ENCODE measurements at places on chromosomes 13 and 19.

DNA sequence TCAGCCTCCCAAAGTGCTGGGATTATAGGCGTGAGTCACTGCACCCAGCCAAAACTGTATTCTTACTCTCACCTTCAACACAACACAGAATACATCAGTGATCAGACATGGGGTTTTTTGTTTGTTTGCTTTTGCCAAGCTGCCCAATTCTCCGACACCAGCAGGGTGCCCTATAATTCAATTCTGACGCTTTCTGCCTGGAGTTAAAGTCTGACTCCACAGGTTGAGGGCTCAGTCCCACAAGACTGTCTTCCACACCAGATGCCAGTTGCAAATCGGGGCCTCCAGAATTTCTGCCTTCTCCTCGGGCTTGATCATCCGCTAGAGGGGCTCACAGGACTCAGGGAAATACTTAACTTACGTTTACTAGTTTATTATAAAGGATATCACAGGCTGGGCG, 22.1 kb downstream of the FBN3 start:
- no peak for DNase-seq

DNA sequence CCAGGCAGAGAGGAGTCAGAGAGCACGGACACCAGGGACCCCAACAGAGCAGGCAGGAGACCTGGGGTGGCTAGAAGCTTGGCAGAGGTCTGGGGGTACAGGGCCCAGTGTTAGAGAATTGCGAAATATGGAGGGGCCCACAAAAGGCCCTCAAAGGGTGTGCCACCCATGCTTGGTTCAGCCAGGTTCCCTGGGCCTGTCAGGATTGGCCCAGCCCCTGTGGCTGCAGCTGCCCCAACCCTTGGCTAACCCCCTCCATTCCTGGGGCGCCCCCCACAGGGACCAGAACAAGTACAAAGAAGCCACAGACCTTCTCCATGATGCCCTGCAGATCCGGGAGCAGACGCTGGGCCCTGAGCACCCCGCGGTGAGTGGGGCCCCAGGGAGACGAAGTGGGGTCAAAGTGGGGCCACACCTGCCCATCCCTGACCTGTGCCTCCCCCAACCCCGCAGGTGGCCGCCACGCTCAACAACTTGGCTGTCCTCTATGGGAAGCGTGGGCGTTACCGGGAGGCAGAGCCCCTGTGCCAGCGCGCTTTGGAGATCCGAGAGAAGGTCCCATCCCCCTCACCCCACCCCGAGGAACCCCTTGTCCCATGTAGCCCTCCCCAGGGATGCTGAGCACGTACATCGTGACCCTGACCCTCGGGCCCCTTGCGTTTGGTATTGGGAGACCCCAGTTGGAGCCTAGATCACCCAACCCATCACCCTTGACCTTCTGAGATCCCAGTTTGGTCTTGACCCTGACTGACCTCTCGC, 8.0 kb downstream of the KLC3 start:
- DNase-seq = no peak

GRCh38 chr19:54429545-54430227, 14.4 kb downstream of the TTYH1 start:
- no peak for DNase-seq

DNA sequence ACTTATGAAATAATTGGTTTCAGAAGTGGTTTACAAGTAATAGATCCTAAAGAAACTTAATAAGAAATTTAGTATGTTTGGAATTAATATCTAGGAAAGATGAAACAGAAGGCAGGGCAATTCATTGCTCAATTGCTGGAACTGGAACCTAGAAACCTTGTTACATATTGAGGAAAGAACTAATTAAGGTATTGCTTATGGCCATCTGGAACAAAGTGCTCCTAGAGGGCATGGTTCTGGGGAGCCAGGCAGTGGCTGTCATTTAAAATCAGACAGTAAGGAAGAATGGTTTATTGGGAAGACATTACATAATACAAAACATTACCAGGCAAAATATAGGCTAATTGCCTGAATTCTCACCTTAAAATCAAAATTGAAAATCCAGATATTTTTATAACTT, 224.1 kb downstream of the SLITRK6 start:
- DNase-seq = no peak

- no peak for DNase-seq
These were observed 104.9 kb downstream of the HSPH1 start for GRCh38 chr13:31056644-31057271.

GRCh38 chr19:7729831-7730285, 2.1 kb downstream of the CLEC4G start:
- DNase-seq = no peak

DNA sequence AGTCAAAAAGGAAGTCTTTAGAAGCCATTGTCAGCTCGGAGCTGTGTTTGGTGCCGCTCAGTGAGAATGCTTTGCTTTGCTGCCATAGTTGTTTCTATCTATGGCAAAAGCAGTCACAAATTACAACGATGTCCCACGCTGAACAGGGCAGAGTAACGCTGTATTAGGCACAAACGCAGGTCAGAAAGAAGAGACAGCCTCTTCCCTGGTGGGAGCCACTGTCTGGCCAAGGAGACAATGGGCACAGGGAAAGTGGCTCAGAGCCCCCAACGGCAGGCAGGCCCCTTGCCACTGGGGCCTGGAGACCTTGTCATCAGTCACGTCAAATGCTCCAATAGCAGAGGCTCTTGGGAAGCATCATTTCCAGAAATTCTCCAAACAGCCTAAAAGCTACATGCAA, 244.2 kb downstream of the TEX29 start:
- no peak for DNase-seq

Data from NCI-H1694 treated with DMSO at 0.1 percent for 48 hours (cell line).